ENCODE measurements at places on chromosomes 13 and 19.

DNA sequence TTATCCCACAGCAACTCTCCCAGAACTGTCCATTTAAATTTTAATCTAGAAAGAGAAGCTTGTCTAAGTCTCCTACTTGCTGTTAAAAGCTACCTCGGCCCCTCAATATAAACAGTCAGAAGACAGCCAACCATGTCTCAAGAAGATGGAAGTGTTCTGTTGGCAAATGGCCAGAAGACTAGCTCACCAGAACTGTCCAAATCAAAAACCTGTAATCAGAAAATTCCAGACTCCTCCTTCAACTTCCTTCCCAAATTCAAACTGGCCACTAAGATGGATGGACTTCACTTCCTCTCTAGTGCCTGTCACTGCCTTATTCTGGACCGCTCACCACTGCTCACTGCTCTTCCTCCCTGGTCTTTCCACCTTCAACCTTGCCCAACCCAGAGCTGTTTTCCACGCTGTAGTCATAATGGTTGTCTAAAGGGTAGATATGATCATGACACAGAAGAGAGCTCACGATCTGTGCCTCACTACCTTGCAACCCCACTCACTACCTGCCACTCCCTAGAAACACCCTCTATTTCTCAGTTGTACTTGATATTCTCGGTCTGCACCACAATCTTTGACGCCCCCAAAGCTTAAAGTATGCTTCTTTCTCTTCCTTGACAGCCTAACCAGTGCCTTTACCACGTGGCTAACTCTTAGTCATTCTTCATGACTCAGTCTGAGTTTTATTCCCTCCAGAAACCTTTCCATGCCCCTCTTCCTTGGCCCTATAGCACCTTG is 9.2 kb downstream of the FGF14 start:
- DNase-seq: no peak

DNA sequence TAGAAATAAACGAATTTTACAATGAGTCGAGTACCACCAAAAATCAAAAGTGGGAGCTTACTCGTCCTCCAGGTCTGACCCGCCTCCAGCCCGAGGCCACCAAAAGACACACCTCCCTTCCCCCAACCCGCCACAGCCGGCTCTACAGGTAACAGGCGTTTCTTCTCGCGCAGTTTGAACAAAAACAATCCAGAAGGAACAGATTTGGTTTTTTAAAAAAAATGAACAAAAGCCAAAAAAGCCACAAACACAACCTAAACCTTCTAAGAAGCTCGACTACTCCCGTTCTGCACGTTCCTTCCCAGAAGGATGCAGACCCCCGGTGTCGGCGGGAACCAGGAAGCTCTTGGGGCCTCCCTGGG is 671 bp downstream of the ZDHHC20 start:
- DNase-seq: no peak

- DNase-seq: no peak
These were observed 238.3 kb upstream of the MAB21L1 start for GRCh38 chr13:35714588-35715377.

GRCh38 chr19:22882797-22883196 is 50.7 kb downstream of the ZNF723 start:
- DNase-seq: no peak

DNA sequence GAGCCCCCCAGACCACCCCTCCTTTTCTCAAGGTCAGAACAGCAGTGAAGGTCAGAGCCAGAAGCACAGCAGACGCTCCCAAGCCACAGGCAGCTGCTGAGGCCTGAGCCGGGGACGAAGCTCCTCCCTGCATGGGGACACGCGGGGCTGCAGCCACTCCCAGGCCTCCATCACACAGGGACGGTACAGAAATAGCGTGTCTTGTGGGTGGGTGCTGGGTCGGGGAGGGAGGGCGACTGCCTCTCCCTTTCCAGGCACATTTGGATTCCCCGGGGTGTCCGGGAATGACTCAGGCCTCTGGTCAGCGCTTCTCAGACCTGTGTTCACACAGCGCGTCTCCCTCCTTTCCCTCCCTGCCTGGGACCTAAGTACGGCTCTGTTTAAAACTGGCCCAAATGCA is 33.2 kb downstream of the RASA3 start:
- no peak for DNase-seq

- no peak for DNase-seq
These were observed 36.8 kb downstream of the RAB20 start for GRCh38 chr13:110524541-110525257.

- no peak for DNase-seq
These were observed 17.1 kb upstream of the LRCH1 start for GRCh38 chr13:46535825-46536224.

- DNase-seq: no peak
These were observed 843 bp downstream of the ZNF610 start for GRCh38 chr19:52336791-52337381.

GRCh38 chr19:49812997-49813861 is at the start of gene FUZ:
Gene FUZ, minus strand, starts transcription at chr19:49813292. Its CDS starts 186 bp downstream, at chr19:49813106.
- DNase-seq: peak; percentile 85

GRCh38 chr13:44932850-44933251 is 56.4 kb downstream of the NUFIP1 start:
- DNase-seq: no peak

- DNase-seq: no peak
These were observed 36.9 kb downstream of the ELL start for GRCh38 chr19:18484992-18485391.

- no peak for DNase-seq
These were observed 66.8 kb upstream of the RNF113B start for GRCh38 chr13:98243929-98244272.

DNA sequence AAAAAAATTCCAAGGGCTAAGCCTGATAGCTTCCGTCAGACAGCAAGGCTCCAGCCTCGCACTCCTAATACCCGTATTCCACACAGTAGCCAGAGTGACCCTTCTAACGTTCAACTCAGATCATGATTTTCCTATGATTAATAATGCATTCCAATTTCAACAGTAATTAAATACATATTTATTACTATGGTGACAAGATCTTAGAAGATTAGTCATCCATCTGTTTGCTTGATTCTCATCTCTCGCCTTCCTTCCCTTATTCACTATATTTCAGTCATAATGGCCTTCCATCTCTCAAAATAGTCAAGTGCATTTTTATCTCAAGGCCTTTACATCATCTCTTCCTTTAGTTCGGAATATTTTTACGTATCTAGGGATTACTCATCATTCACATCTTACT is 621.2 kb upstream of the SPRY2 start:
- no peak for DNase-seq

DNA sequence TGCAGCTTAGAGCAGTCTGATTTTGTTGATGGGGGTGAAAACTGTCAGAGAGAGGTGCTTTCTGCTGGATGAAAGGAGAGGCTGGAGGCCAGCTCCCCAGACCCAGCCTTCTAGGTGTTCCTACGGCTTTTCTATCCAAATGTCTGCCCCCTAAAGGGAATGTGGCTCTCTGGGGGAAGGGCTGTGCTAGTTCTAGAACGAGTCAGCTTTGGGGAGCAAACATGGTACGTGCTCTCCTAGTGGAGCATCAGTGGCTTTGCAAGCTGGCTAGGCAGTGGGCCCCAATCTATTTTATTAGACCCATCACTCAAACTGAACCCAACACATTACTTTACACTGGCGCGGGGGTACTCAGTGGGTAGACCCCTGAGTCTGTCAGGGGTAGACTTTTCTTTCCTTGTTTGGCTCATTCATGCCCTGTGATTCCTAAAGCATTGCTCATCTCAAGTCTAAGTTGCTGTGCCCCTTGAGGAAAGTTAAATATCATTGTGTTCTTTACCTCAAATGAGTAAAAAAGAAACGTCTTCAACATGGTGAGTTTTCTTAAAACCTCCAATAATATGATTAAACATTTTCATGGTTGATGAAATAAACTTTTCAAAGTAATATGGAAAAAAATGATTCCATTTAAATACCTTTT is 254.9 kb downstream of the DLEU7 start:
- DNase-seq: no peak

DNA sequence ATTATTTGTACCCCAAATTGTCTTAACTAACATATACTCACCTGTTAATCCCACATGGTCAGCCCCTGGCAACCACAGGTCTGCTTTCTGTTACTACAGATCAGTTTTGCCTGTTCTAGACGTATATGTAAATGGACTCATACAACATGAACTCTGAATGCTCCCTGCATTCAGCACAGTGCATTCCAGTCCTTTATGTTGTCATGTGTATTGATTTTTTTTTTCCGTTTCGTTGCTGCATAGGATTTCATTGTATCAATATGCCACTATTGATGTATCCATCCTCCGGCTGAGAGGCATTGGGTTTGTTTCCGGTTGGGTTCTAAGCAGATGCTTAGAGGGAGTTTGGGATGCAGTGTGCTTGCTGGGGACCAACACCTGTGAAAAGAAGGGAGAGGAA is 36.1 kb upstream of the TNFRSF19 start:
- DNase-seq: no peak

- no peak for DNase-seq
These were observed 3.4 kb downstream of the FNDC3A start for GRCh38 chr13:48978942-48979601.

DNA sequence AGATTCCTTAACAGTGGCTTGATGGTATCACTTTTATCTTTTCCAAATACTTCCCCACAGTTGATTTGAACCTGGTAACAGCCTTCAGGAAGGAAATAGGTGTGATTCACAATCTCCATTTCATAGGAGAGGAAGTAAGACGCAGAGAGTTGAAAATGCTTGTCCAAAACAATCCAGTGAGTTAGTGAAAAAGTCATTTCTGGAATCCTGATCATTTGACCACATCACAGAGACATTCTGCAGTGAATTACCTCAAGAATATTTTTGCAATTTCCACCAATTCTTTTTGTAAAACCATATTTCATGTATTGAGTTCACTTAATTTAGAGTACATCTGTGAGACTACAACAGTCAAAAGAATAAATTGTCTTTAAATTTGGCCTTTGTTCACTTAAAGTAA is 292.8 kb downstream of the DCLK1 start:
- DNase-seq: no peak

DNA sequence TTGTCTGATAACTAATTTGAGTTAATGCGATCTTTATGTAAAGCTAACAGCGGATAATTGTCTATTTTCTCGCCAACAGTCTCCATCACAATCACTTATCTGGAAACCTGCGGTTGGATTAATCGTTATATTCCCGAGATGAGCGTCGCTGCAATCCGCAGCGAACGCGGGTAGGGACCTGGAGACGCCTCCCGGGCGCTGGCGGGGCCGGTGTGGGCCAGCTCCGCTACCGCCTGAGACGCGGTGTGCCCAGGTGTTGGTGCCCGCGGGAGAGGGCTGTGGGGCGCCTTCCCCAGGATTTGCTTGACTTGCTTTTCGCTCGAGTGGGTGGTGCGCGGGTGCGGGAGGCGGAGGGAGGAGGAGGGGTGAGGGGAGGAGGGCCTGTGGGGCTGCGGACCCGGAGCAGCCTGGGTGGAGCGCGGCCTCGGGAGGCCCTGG is 38.3 kb downstream of the SOX1 start:
- DNase-seq: no peak

- DNase-seq: no peak
These were observed 697 bp upstream of the DGKH start for GRCh38 chr13:42047561-42048341.

DNA sequence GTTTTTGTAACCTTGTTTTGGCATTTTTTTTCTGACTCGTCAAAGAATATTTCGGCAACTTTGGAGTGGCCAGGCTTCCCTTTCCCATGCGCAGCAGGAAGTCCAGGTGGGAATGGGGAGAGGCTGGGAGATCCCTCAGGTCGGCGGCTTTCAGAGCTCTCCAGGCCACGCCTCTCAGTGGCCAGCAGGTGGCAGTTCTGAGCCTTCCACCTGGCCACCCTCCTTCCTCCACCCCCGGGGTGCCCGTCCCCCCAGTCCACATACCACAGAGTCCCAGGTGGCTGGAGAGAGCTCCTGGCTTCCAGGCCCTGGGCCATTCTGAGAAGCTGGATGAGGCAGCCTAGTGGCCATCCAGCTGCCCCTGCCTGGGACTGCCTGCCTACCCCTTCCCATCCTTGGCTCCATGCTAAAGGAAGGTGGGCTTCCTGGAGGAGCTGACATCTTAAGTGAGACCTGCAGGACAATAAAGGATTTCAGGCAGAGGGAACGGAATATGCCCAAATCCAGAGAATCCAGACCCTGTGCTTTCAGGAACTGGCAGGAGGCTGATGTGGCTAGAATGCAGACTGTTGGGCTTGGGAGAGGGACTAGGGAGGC is 46.3 kb downstream of the CCNE1 start:
- DNase-seq: no peak

- DNase-seq: no peak
These were observed 441 bp downstream of the INAFM1 start for GRCh38 chr19:47274891-47275761.

DNA sequence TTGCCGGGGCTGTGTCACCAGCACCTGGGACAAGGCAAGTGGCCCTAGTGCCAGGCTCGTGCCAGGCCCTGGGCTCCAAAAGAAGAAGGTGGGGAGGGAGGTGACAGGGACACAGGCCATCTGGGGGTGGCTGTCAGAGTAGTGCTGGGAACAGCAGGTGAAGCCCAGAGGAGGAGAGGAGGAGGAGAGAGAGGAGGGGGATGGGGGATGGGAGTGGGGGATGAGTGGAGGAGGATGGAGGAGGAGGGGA is 18.7 kb downstream of the LSM4 start:
- DNase-seq: no peak

GRCh38 chr13:23752111-23753001 is 136.8 kb downstream of the MIPEP start:
- DNase-seq: no peak

DNA sequence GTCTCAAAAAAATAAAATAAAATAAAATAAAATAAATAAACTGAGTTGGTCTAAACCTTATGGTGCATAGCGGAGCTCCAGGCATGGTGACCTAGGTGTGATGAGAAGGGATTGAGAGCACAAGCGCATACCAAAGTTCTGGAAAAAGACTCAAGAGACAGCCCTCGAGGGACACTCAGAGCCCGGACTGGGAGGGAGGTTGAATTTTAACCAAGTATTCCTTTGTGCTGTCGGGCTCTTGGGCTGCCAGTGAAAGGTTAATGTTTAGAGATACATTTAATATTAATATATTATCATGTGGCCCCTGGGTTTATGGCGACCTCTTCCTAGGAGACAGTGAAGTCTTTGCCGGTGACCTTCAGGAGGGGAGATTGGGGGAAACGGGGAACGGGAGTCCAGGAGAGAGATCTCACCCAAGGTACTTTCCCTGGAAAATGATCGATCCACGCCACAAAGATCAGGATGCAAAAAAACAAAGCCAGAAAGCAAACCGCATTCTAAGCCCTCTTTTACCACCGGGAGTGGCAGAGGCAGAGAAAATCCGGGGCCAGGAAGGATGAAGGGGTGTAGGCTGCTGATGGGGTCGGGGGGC is 1.6 kb downstream of the FUT6 start:
- DNase-seq: no peak

DNA sequence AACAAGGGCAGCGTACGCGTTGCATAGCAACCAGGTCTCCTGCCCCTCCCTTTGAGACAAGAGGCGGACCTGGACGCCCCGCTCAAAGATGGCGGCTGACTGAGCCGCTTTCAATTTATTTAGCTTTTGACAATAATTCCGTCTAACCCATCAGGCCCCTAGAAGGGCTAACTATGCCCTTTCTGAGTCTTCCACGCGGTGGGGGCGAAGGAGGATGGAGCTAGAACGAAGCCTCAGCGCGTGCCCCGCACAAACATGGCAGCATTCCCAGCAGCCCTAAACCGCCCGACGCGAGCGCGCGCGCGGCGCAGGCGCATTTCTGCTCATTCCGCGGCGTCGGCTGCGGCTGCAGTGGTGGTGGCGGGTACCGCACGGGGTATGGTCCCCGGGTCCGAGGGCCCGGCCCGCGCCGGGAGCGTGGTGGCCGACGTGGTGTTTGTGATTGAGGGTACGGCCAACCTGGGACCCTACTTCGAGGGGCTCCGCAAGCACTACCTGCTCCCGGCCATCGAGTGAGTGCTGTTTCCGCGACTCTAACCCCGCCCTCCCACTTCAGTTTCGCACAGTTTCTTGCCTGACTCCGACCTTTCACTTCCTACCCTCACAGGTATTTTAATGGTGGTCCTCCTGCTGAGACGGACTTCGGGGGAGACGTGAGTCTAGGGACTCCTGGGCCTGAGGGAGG is at the start of gene MED25:
Gene MED25 (plus strand): TSS at position 326 of the 685 bp plus-strand sequence. CDS start 53 bp downstream, at position 379.
- DNase-seq: peak; percentile 42
